ENCODE measurements at places on chromosomes 3 and 15. TPM values are rescaled to one million over a fixed set of nuclear protein-coding genes. Genes with fewer than 3 reads are reported as not detected.

The PPM1L gene
- 4.6 TPM for total RNA-seq

The ZBED2 gene
- total RNA-seq = 1.9 TPM

The SPINK8 gene
- not detected for total RNA-seq

The UROC1 gene
- not detected for total RNA-seq

The SRPRB gene
- 39.3 TPM for total RNA-seq

The CP gene
- not detected for total RNA-seq

The GP5 gene
- total RNA-seq = 2.3 TPM

The SLC9A9 gene
- total RNA-seq = 13.2 TPM

The MYH15 gene
- total RNA-seq = 0.17 TPM
